ENCODE measurements at places on chromosomes 11 and 22.

GRCh38 chr11:24509114-24509513 is 12.3 kb downstream of the LUZP2 start:
- no peak for DNase-seq

- DNase-seq = no peak
Observed at GRCh38 chr11:87954476-87954875, 220.8 kb downstream of the RAB38 start.

- DNase-seq = no peak
Observed at GRCh38 chr11:2916892-2917645, 12.2 kb downstream of the PHLDA2 start.

- no peak for DNase-seq
Observed at GRCh38 chr11:70063555-70063954, 14.6 kb upstream of the ANO1 start.

DNA sequence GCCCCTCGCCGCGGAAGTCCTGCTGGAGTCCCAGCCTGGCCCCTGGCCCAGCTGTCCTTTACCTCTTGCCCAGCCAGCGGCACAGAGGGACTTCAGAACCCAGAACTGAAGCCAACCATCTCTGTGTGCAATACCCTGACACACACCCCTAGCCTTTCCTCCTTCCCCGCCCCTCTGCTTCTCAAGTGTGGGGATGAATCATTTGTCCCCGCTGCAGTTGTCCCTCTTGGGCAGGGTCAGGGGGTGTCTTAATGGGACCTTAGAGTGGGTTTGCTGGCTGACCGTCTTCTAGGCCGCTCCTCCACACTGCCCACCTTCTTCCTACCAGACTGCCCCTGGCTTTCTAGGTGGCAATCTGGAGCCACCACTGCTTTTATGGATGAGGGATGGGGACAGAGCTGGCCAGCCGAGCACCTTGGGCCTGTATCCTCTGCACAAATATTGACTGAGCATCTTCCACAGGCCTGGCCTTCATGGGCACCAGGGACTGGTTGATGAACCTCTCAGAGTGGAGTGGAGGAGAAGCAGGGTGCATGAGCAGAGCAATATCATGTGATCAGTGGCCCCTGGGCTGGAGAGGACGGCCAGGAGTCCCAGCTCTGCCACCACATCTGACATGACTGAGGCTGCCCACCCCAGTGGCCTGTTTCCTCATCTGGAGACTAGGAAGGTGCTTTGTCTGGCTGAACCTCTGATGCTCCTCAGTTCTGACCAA is 668 bp upstream of the CHST1 start:
- no peak for DNase-seq

DNA sequence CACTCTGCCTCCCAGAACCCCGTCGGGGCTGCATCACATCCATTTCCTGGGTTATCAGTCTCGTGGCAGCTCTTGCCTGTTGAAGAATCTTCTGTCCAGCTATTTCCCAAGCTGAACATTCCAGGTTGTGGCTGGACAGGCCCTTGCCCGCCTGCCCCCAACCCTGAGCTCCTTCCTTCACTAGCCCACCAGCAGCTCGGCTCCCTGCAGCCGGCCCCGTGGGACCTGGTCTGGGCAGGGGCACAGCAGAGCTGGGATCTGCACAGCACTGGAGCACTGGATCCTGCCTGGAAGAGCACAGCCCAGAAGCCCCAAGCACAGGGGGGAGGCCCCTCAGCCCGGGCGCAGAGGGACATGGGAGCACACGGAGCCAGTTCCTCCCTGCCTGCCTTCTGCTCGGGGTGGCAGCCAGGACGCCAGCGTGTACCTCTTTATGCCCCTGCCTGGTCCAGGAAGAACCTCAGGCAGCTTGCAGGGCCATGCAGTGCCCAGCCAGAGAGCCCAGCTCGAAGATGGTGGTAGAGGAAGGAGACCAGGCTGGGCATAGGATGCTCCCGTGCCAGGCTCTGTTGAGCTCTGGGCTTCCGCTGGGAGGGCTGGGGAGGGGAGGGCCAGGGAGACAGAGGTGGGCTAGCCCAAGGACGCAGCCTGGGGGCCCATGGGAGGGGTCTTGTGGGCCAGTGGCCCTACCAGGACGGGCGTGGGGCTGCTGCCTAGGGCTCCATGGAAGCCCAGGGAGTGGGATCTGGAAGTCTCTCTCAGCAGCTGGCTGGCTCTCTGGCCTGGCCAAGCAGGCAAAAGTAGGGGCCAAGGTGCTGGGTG is 16.6 kb upstream of the GNB1L start:
- DNase-seq = no peak

DNA sequence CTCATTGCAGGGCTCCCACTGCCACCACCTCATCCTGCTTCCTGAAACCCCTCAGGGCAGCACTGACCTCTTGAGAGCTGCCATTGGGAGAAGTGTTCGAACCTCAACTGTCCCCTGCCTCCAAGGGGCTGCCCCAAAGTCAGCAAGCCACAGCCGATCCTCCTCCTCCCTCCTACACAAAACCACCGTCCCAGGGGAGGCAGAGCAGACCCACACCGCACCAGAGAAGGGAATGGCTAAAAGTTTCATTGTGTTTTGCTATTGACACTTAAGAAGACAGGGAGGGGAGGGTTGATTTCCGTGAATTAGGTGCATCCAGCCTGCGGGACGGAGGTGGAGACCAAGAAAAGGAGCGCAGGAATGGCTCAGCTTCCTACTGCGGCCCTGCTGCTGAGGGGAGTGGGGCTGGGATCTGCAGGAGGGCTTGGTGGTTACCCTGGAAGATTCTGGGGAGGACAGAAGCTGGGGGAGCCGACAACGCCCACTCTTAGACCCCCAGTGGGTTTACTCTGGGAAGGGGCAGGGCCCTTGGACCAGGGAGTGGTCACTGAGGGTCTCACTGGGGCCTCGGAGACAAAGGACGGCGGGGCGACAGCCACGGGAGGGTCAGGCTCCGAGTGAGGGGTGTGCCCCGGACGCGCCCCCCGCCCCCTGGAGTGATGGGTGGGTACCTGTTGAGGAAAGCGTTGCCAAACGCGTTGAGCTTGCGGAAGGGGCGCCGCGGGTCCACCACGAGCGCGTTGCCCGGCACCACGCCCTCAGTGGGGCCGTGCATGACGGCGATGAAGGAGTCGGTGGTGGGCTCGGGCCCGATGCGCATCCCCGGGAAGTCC is 815 bp downstream of the EHD1 start:
- DNase-seq = no peak

DNA sequence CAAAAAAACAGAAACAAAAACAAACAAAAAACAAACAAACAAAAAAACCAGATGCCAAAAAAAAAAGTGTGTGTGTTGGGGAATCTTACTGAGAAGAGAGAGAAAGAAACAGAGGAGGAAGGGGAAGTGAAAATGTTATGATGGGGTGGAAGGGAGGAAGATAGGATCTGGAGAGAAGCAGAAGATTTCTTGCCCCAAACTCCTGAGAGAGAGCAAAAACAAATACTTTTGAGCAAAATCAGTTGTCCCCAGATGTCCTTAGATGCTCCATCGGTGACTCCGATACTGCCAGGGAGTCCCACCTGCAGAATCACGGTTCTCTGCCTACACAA is 19.9 kb upstream of the GRAMD1B start:
- no peak for DNase-seq

Data from stimulated activated CD4-positive, alpha-beta T cell treated with anti-CD3 and anti-CD28 coated beads, Interleukin-12 subunit alpha, Interleukin-12 subunit beta, amount 100 ng/mL, for 4 hours (primary cell).